HEK293T (cell line): ENCODE measurements at places on chromosomes 6 and 20.

DNA sequence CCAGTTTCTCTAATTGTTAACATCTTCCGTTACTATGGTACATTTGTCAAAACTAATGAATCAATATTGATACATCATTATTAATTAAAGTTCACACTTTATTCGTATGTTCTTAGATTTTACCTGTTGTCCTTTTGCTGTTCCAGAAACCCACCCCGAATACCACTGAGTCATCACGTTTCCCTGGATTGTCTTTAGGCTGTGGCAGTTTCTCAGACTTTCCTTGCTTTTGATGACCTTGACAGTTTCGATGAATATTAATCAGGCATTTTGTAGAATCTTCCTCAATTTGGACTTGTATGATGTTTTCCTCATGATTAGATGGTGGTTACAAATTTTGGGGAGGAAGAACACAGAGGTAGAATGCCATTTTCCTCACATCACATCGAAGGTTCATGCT lies 39.1 kb upstream of the AIG1 start:
- DNase-seq: no peak

DNA sequence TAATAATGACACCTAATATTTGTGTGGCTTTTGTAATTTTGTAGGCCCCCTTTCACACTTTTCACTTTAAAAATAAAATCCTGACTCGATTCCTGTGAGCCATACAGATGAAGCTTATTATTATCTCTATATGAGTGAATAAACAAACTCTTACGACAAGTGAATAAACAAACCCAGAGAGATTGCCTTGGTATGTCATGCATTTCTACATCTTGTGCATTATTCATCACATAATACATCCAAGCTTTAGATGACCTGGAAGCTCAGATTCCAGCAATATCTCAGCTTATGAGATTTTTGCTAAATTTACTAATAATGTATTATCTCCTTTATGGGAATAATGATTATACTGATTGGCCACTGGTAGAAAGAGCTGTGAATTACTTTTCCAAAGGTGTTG lies 248.2 kb downstream of the TBX18 start:
- no peak for DNase-seq

GRCh38 chr20:52992632-52993031 lies 20.5 kb downstream of the TSHZ2 start:
- DNase-seq: no peak

GRCh38 chr6:62645274-62645673 lies 359.2 kb upstream of the KHDRBS2 start:
- DNase-seq: no peak

DNA sequence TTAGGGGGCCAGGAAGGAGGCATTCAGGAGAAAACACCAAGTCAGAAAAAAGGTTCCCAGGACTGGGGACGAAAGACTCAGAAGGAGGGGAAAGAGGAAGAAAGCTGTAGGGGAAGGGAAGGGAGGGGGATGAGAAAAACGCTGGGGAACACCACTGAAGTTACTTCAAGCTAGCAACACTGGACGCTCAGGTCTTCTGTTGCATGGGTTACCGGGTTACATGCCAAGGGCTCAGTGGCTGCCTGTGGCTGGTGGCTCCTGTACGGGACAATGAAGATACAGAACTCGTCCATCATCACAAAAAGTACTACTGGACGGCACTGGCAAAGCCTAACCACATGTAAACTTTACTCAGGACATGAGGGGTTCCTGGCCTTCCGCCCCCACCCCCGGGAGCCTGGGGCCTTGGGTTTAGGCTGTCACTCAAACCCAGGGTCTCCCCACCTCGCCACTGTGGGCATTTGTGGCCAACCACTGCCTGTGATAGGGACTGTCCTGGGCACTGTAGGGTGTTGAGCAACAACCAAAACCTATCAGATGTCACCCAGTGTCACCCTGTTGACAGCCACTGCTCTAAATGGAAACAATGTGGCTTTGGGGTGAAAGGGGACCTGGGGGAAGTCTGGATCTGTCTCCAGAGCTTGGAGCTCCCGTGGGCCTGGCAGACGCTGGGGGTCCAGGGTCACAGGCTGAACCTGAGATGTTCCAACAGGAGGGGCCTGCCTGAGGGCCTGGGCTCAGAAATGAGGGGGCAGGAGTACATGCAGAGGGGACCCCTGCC lies 40.3 kb upstream of the CD93 start:
- no peak for DNase-seq

GRCh38 chr6:42154461-42155209 lies 12.2 kb upstream of the C6orf132 start:
- DNase-seq: no peak

- DNase-seq: no peak
Measured at GRCh38 chr6:88611721-88612120, 351.7 kb downstream of the RNGTT start.

DNA sequence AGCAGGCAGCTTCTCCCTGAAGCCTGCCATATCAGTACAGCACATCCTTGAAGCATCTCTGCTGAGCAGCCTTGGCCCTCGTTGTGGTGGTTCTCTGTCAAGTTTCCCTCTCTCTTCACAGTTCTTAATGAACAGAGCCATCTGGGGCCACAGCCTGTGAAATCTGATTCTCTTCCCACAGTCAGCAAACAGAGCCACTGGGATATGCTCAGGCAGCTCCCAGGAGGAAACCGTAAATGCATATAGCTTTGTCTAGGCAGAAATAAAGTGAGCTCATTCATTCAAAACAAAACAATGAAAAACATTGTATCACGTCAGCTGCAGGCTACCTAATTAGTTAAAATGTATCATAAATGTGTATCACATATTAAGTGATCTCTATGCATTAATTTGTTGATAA lies 80.3 kb downstream of the TBC1D7 start:
- DNase-seq: peak; percentile 49

DNA sequence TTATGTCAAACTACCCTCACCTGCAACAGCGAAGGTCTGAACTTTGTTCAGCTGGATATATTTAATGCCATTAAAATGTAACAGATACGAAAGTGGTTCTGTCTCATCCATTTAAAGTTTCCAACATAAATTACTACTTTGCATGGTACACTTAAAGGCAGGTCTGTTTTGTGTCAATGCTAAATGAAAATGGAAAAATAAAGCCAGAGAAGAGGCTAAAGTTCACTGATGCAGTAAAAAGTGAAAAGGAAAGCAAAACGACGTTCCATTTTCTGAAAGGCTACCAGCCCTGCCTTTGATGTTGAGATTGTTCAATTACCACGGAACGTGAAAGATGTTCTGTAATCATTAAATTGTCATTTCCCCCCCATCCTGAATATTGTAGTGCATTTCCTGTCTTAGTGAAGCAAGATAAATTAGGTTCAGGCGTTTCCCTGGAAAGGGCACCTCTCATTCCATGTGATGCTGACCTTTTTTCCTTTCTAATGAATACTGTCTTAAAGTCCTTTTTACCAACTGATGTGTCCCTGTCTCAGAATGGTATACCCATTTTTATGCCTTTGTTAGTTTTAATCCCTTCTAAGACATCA lies 334.7 kb upstream of the JAG1 start:
- no peak for DNase-seq

- no peak for DNase-seq
Measured at GRCh38 chr6:90530882-90531281, 56.0 kb downstream of the MAP3K7 start.

DNA sequence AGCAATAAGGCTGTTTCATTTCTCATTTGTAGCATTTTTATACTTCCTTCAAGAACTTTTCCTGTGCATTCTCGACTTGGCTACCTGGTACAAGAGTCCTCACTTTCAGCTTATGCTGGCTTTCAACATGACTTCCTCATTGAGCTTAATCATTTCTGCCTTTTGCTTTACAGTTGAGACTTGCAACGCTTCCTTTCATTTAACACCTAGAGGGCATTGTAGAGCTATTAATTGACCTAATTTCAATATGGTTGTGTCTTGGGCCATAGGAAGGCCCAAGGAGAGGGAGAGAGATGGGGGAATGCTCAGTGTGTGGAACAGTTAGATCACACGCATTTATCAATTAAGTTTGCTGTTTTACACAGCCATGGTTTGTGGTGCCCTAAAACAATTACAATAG lies 37.2 kb downstream of the SLC22A2 start:
- DNase-seq: no peak

- no peak for DNase-seq
Measured at GRCh38 chr20:51759769-51760510, 8.2 kb downstream of the ATP9A start.

DNA sequence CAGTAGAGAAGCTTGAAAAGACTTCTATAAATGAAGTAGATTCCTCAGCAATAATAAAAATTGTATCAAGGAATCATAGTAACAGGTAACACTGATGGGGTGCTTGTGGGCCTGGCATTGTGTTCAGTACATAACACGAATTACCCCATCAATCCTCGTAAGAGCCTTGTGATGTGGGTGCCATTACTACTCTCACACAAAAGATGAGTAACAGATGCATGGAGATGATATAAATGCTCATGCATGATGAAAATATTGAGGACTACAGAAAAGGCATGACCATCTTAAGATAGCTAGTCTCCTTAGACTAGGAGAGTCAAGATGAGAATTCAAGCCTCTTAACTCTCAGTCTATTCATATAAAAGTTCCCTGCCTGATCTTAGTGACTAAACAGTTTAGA lies 158.1 kb downstream of the KIF6 start:
- no peak for DNase-seq

DNA sequence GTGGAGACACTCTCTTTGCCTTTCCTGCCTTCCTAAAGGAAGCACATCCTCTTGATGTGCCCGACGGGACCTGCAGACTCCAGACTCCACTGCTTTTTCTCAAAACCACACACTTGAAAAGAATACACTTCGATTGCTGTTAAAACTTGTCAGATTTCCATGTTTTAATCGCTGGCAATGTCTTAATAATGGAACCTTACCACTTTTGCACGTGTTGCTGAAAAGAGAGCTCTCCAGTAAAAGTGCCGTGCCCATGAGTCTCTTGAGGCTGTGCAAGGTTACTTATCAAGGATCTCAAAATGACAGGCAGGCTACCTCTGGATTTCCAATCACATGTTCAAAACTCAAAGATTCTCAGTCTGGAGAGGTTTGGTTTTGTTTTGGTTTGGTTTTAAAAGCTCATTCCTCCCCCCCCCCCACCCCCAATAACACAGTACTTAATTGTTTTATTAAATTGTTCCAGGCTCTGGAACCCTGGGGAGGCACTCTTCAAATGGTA lies 12.0 kb upstream of the TFAP2A start:
- no peak for DNase-seq
